ENCODE measurements at places on chromosomes 2 and 18.

- DNase-seq, result no peak
Measured at GRCh38 chr2:41881249-41881648, 166.6 kb upstream of the PKDCC start.

DNA sequence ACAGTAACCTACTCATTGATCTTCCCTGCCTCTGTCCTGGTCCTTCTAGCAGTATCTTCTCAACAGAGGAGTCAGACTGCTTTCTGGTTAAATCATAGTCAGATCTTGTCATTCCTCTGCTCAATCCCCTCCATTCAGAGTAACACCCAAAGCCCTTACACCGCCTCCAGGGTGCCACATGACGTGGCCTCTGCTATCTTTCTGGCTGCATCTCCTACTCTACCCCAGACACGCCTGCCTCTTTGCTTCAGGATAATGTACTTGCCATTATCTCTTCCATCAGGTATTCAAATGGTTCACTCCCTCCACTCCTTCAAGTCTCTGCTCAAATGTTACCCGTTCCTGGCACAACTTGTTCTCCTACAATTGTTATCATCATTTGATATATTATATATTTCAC, 36.3 kb upstream of the ACVR2A start:
- no peak for DNase-seq

DNA sequence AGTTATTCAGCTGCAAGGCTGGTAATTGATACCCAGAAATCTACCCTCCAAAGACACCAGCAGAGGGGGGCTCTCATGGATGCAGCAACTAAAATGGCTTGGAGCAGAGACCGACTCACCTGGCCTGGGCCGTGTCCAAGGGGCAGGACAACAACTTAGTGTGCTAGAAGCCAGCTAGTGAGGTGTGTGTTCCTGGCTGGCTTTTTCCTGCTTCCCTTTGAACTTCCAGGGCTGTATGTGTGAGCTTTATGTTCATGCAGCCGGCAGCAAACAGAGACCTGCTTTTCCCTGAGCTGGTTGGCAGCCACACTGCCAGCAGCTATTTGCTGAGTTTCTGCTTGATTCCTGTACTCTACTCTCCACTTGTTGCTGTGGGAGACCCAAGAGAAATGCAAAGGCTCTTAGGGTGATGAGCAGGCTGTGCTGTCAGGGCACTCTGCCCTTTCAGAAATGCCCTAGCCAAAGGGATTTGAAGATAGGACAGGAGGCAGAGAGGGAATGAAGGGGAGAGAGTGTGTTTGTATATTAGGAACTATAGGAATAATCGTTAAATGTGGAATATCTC, 23.7 kb upstream of the GRP start:
- DNase-seq, result no peak

- DNase-seq, result peak; percentile 50
Measured at GRCh38 chr2:24409700-24410556, 49.6 kb upstream of the ITSN2 start.

DNA sequence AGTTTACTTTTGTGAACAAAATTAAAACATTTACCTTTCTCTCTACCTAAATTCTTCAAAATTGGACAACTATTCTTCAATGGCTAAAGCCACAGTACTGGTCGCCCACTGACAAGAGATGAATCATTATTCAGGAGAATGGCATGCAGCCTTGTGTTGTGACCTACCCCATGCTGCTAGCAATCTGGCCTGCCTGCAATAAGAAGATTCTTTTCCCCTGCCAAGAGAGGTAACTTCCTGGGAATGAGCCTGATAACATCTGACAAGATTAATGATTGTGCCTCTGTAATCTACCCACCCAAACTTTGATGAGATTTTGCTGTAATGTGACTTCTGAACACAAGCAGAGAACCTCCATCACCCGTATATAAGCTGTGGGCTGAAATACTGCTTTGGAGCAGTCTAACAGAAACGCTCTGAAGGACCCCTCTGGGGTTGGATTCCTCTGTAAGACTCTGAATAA, 47.0 kb upstream of the ST3GAL5 start:
- DNase-seq, result no peak

Measured in GM12864 (cell line).